ENCODE measurements at places on chromosomes 5 and 9.

GRCh38 chr5:4906786-4907185 is 233.3 kb upstream of the ADAMTS16 start:
- DNase-seq = no peak

- DNase-seq = no peak
Measured at GRCh38 chr9:13567833-13568232, 288.3 kb upstream of the MPDZ start.

GRCh38 chr5:55915783-55916182 is 64.6 kb downstream of the IL31RA start:
- no peak for DNase-seq

GRCh38 chr5:177554474-177555111 is at the start of gene FAM193B:
Gene FAM193B, minus strand, starts transcription at chr5:177554563. Its CDS starts 105 bp downstream, at chr5:177554458.
- DNase-seq = peak; percentile 93

Data from common myeloid progenitor, CD34-positive (primary cell).